ENCODE measurements at places on chromosomes 4 and X.

DNA sequence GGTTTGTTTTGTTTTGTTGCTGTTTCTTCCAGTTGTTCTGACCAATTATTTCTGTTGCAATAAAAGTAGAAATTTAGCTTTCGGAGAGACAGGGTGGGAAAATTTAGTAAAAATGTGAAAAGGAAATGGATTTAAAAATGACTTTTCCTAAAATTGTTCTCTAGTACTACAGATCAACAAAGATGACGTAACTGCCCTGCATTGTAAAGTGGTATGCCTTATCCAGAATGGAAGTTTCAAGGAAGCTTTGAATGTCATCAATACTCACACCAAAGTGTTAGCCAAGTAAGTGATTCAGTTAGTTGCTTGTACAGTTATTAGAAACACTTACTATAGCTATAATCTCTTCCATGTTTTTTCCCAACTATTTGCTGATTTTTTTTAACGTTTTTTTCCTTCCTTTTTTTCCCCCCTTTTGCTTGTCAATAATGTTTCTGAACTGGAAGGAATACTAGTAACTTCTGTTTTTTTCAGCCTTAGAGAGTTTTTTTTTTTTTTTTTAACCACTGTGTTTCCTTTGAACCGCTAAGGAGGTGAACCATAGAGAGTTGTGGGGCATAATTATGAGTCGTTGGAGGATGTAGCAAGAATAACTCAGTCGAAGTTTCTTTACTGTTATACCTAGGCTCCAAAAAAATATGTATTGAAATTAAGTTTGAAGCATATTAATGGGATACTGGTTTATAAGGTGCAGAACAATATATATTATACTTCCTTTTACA, 2.2 kb downstream of the SRP72 start:
- no peak for DNase-seq

DNA sequence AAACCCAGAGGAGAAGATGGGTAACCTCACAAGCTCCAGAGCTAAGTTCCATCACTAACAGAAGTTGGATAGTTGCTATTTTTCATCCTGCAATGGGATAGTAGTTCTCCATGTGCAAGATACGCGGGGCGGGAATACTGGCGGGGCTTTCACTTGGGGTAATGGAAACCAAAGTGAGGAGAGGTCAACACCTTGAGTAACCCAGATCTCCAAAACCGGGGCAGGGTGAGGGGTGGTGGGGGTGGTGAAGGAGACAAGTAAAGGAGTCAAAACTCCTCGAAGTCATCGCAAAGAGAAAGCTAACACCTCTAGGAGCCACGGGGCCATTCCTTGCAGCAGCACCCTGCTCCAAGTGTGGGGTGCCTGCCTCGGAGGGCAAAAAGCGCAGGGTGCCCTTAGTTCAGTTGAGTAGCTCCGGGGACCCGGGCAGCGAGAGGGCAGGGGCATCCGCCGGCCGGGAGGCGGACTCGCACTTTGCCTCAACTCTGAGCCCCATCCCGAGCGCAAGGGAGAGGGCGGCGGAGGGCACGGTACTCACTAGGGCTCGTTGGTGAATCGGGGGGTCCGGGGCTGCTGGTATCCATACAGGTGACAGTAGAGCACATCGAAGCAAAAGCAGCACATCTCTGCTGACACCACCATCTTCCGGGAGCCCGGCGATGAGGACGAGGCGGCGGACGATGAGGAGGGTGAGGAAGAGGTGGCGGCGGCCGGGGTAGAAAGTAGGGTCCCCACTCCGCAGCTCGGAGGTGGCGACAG, 645 bp downstream of the AMMECR1 start:
- DNase-seq = no peak

GRCh38 chr4:3710451-3711182, 55.6 kb upstream of the ADRA2C start:
- DNase-seq = no peak

- DNase-seq = no peak
Measured at GRCh38 chr4:47106561-47106960, 75.2 kb downstream of the GABRB1 start.

- no peak for DNase-seq
Measured at GRCh38 chrX:150028692-150029091, 90.4 kb upstream of the EOLA2 start.

DNA sequence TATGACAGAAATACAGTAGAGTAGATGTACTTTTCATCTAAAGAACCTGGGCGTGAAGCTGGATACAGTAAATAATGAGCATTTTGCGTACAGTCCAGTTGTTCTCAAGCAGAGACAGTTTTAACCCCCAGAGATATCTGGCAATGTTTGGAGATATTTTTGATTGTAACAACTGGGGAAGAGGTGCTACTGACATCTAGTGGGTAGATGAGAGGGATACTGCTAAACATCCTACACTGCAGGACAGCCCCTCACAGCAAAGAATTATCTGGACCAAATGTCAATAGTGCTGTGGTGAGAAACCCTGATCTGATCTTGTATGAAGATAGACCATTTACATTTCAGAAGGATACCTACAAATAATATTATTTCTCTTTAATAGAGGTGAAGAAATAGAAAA, 200.2 kb upstream of the FAM47A start:
- DNase-seq = no peak

- DNase-seq = no peak
Measured at GRCh38 chr4:116925900-116926457, 159.4 kb downstream of the TRAM1L1 start.

- no peak for DNase-seq
Measured at GRCh38 chr4:164768516-164768915, 14.6 kb downstream of the SMIM31 start.

- DNase-seq = no peak
Measured at GRCh38 chr4:1041936-1042330, 30.5 kb downstream of the FGFRL1 start.

DNA sequence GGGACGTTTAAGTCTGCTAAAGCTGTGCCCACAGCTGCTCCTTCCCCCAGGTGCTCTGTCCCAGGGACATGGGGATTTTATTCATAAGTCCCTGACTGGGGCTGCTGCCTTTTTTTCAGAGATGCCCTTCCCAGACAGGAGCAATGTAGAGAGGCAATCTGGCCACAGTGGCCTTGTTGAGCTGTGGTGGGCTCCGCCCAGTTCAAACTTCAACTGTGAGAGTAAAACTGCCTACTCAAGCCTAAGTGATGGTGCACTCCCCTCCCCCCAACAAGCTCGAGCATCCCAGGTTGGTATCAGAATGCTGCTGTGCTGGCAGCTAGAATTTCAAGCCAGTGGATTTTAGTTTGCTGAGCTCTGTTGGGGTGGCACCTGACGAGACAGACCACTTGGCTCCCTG, 1371.4 kb downstream of the ADGRL3 start:
- no peak for DNase-seq

- DNase-seq = no peak
Measured at GRCh38 chrX:14946606-14947155, 73.5 kb downstream of the MOSPD2 start.

DNA sequence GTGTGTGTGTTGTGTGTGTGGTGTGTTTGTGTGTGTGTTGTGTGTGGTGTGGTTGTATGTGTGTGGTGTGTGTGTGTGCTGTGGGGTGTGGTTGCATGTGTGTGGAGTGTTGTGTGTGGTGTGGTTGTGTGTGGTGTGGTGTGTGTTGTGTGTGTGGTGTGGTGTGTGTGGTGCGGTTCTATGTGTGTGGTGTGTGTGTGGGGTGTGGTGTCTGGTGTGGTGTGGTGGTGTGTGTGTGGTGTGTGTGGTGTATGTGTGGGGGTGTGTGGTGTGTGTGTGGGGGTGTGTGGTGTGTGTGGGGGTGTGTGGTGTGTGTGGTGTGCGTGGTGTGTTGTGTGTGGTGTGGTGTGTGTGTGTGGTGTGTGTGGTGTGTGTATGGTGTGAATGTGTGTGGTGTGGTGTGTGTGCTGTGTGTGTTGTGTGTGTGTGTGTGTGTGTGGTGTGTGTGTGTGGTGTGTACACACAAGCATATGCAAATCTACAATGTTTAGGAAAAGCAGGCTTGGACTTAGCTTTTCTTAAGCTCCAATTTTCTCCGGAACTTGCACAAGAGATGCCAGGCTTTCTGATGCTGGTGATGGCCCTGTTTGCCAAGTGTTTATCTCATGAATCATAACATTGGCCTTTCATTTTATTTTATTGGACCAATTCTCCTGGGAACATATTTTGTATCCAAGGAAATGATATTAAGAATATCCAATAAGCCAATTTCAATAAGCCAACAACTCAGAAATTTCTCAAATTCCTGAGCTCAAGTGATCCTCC, 148.7 kb downstream of the SPATA18 start:
- DNase-seq = no peak

GRCh38 chr4:154073107-154073822, 284.4 kb upstream of the SFRP2 start:
- no peak for DNase-seq

DNA sequence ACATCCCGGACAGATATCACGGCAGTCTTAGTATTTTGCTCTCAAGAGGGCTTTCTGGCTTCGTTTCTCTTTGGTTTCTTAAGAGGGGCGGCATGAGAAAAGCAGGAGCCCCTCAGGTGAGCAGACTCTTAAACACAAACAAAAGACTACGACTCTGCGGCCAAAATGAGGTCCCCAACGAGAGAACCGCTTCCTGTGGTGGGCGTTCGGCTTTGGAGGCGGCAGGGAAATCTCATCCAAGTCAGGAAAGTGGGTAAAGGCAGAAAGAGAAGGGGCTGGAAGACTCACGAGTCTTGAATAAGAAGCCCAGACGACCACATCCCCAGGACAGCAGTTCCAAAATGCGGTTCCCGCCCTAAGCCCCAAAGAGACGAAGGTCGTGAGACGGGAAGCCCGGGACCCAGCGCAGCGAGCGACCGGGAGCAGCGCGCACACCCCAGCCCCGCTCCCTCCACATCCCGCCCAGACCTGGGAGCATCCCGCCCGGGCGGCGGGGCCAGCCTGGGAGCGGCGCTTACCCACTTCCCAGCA, 409 bp downstream of the UGDH start:
- no peak for DNase-seq

- DNase-seq = no peak
Measured at GRCh38 chr4:152357206-152357605, 178.7 kb downstream of the FBXW7 start.

DNA sequence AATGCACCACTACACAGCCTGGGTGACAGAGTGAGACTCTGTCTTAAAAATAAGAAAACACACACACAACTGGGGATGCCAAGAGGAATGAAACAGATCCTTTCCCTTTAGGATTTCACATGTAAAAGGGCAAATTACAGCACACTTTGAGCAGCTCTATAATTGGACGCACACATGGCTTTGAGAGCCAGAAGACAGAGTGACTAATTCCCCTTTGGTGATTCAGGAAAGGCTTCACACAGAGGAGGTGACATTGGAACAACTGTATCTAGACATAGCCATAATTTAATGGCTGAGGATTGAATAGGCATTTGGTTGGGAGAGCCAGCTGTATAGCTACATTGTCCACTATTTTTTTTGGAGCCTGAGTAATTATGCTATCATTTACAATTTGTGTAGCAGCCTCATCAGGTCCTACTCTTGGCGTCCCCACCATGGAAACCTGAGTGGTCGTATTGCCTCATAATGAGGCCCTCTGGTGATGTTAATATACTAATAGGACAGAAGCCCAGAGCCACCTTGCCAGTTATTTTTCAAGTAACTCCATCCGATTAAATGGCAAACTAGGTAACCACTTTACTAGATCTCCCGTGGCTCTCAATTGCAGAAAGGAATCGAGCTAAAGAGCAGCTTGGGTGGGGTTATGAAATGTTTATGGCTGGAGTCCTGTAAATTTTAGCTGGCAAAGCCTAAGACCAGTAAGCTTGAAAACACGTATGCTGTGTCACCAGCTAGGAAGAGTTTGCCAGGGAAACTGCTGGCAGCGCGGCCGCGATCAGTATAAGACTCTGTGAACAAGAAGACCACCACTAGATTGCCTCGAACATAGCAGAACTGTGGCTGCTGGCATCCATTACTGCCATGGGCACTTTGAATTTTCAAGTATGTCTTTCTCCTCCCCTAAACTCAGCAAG, 8.5 kb upstream of the PPEF1 start:
- no peak for DNase-seq

DNA sequence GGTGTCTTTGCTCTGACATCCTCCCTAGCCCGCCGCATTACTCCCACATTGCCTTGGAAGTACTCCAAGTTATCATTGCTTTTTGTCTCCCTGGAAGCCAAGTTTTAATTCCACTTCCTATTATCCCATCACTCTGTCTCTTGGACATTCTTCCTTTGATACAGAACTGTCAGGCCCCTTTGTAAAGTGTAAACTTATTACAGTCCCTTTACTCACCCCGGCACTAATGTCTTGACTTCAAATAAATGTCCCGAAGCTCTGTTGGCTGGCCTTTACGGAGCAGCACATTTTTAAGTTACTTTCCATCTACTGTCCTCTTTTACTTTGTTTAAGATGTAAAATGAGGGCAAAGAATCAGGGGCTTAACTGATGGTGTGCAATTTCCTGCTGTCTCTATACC, 223.5 kb upstream of the IGFBP7 start:
- DNase-seq = no peak

- no peak for DNase-seq
Measured at GRCh38 chr4:110197529-110198042, 829 bp downstream of the ELOVL6 start.

DNA sequence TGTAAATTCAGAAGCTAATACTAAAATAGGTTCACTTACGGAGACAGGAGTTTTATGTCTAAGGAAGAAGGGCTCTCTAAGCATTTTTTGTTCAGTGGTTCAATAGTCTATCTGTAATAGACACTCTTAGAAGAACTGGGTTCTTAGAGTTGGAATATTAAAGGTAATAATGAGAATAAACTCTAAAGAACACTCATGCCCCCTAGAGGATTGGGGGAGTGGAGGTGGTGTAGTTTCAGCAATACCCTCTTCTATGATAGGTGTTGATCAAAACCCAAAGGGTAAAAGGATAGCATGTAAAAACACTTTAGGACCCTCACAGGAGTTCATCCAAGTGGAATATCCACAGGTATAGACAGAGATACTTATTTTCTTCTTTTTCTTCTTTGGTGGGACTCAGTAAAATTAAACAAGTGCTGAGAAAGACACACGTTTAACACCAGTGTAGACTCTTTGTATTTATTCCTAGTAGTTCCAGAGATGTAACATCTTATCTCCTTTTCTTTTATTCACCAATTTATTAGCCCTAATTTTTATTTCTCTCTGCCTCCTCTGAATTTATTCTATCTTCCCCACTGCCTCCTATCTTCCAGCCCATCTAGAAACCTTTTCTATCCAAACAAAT, 25.7 kb upstream of the MND1 start:
- no peak for DNase-seq

- no peak for DNase-seq
Measured at GRCh38 chr4:130511776-130512175, 1415.8 kb downstream of the C4orf33 start.

DNA sequence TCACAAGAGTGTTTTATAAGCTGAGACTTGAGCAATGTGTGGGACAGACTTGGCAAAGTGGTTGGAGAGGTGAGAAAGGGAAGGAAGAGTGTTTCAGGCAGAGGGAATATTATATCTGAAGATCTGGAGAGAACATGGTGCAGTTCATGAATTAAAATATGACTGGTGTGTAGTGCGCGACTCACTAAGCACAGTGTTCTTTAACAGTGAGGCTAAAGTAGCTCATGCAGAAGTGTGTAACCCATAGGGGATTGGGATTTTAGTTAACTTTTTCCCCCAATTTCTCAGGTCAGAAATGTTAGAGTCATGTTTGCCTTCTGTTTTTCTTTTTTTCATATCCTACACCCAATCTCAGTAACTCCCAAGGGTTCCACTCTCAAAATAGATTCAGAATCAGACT, 9.7 kb downstream of the MTHFD2L start:
- DNase-seq = no peak

Measured in AG04450 (cell line).